ENCODE measurements at places on chromosomes 12 and 14.

- peaks cover 12% of the 10 kb centered on the region for H3K4me1 ChIP-seq
- H3K27me3 ChIP-seq = peaks cover 82% of the 10 kb centered on the region
- no peak overlapping the region for H3K27ac ChIP-seq
- ATAC-seq = no peak
- H3K36me3 ChIP-seq = no peaks in the 10 kb centered on the region
Measured at GRCh38 chr14:104564744-104565679, 14.6 kb upstream of the C14orf180 start.

GRCh38 chr14:104509673-104510072 lies 69.9 kb upstream of the C14orf180 start:
- H3K4me1 ChIP-seq = no peaks in the 10 kb centered on the region
- H3K36me3 ChIP-seq = no peaks in the 10 kb centered on the region
- no peak overlapping the region for H3K4me3 ChIP-seq
- no peak overlapping the region for H3K27ac ChIP-seq
- H3K27me3 ChIP-seq = peaks cover 45% of the 10 kb centered on the region

DNA sequence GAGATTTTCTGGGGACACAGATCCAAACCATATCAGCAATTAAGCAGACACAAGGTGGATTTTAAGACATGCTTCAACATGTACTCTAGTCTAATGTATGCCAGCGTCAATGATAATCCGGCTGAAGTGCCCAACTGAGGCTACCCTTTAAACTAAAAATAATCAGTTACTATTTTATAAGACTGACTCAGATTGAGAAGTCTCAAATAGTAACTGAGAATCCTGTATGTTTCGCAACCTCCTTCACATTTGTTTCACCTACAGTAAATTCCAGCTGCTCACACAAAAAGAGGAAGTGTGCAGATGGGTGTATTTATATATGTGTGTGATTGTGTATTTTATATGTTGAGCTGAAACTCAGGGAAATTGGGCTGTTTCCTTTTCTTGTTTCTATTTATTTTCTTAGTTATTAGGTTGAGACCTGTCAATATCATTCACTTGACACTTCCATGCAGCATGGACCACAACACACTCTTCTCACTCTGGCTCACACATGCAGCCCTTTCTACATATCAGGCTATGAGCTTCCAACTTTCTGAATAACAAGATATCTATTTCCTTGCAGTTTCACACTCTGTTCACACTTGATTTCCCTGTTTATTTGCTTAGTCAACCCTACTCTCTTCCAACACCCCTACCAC lies 1224.9 kb upstream of the TMEM132C start:
- H3K4me1 ChIP-seq = peaks cover 6% of the 10 kb centered on the region
- no peaks in the 10 kb centered on the region for H3K36me3 ChIP-seq
- H3K4me3 ChIP-seq = no peak overlapping the region

- peaks cover 11% of the 10 kb centered on the region for H3K36me3 ChIP-seq
- H3K27me3 ChIP-seq = no peaks in the 10 kb centered on the region
- peak overlapping the region; percentile 86 for H3K27ac ChIP-seq
- no peak for ATAC-seq
- peaks cover 61% of the 10 kb centered on the region for H3K4me1 ChIP-seq
Measured at GRCh38 chr12:40157336-40157735, 51.5 kb upstream of the SLC2A13 start.

DNA sequence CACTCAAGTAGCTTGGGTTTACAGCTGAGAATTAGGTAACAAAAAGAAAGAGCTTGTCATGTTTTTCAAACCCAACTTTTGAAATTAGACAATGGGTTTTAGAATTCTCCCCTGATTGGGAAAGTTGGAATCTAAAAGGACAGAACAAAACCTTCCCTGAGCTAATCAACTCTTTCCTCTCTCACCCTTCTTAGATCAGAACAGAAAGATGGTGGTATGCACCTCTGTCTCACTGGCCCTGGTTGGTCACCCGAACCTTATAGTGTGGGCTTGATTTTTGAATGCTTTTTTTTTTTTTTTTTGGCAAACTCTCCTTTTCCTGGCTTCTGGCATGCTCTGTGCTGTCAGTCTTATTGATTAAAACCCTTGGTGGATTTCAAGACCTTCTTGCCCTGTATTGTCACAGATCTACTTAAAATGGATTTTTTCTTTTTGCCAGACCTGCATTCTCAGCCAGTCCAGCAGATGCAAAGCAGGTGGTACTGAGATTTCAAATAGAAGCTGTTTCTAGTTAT lies 251.1 kb upstream of the RMST start:
- no peak overlapping the region for H3K4me3 ChIP-seq
- no peaks in the 10 kb centered on the region for H3K36me3 ChIP-seq
- no peak overlapping the region for H3K27ac ChIP-seq
- no peaks in the 10 kb centered on the region for H3K4me1 ChIP-seq
- no peaks in the 10 kb centered on the region for H3K27me3 ChIP-seq

GRCh38 chr12:70983692-70984091 lies 63.2 kb upstream of the PTPRR start:
- H3K27me3 ChIP-seq = no peaks in the 10 kb centered on the region
- H3K4me1 ChIP-seq = no peaks in the 10 kb centered on the region

DNA sequence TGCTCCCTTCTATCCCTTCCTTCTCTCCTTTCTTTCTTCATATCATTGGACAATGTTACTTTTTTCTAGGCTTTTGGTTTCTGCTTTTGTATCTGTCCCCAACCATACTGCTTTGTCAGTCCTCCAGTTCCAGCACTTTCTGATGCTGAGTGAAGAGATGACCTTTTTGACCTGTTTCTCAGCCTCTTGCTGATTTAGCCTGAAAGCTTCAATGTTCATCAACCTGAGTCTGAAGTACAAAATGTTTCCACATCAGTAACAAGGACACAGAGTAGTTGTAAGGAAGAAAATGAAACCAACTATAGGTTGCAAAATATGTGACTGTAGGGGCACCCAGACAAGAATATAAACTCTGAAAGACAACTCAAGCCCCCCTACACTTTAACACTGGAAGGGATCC lies 25.2 kb upstream of the AKAP6 start:
- no peak for ATAC-seq
- no peak overlapping the region for H3K27ac ChIP-seq
- H3K4me1 ChIP-seq = no peaks in the 10 kb centered on the region
- no peaks in the 10 kb centered on the region for H3K36me3 ChIP-seq
- no peak overlapping the region for H3K4me3 ChIP-seq

- H3K27ac ChIP-seq = no peak overlapping the region
- no peaks in the 10 kb centered on the region for H3K27me3 ChIP-seq
- no peaks in the 10 kb centered on the region for H3K36me3 ChIP-seq
- ATAC-seq = no peak
Measured at GRCh38 chr14:58553959-58554358, 83.8 kb upstream of the DACT1 start.

DNA sequence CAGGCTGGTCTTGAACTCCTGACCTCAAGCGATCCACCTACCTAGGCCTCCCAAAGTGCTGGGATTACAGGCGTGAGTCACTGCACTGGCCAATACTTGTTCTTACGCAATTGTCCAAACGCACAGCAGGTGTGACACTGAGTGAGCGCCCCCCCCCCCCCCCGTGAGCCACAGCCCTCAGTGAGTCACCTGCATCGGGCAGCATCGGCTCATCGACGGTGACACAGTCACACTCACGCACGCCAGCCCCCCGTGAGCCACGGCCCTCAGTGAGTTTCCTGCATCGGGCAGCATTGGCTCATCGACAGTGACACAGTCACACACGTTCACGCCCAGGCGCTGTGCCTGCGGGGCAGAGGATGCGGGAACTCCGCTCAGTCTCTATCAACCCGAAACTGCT lies 42.5 kb downstream of the GALNT9 start:
- no peak overlapping the region for H3K27ac ChIP-seq
- H3K27me3 ChIP-seq = peaks cover 46% of the 10 kb centered on the region
- peaks cover 7% of the 10 kb centered on the region for H3K4me1 ChIP-seq
- H3K4me3 ChIP-seq = no peak overlapping the region
- ATAC-seq = no peak

DNA sequence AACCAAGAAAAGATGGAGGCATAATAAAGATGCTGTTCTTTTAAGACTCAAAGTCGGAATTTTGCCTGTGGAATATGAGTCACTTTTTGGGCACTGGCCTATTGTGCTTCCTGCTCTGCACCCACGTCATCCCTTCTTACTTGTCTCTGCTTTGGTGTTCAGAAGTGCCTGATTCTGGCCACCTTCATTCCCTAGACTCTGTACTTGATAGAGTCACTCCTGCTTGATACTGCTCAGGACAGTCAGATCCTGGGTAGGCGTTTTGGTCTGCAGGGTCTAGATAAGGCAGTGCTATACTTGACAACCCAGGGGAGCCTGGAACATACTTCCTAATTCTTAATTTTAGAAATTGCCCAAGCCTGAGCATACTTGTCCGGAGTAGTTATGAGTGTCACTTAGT lies 1.9 kb downstream of the LRRK2 start:
- ATAC-seq = peak; percentile 32
- H3K27me3 ChIP-seq = no peaks in the 10 kb centered on the region

GRCh38 chr12:32025906-32026305 lies 66.7 kb downstream of the RESF1 start:
- peak overlapping the region; percentile 73 for H3K27ac ChIP-seq
- peaks cover 14% of the 10 kb centered on the region for H3K36me3 ChIP-seq
- ATAC-seq = peak; percentile 91
- H3K27me3 ChIP-seq = no peaks in the 10 kb centered on the region
- H3K4me1 ChIP-seq = peaks cover 31% of the 10 kb centered on the region
- H3K4me3 ChIP-seq = no peak overlapping the region
